Activated T-helper 17 cell treated with anti-CD3 and anti-CD28 coated beads, Interleukin-2, amount 50 U/mL, for 72 hours (primary cell): ENCODE measurements at places on chromosomes 7 and 10.

GRCh38 chr7:11540271-11540761, 291.7 kb downstream of the THSD7A start:
- ATAC-seq, result no peak

DNA sequence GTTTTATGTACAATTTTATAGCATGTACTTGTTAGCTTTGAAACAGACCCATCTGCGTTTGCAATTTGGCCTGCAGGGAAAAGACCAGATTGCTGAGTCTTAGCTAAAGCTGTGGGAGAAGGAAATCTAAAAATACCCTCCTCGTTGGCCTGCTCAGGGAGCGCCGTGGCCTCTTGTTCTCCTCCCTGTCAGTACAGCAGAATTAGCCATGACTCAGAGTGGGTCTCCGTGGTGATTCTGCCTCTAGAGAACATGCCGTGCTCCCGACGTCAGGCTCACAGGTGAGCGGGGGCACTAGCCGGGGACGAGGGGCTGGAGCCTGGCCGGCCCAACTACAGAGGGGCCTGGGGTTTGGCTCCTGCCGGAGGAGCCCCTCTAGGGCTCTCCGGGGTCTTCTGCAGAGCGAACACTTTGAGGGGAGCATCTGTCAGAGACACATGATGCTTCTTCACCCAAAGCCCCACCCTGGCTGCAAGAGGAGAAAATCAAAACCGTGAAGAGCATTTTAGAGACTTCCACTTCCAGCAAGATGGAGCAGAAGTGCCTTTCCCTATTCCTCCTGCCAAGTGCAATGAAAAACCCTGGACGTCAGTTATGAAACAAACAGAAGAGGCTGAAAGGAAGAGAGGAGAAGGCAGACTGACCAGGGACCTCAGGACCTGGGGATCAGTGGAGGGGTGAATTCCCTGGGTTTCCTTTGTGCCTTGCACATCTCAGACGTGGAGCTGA, 98.9 kb downstream of the LHPP start:
- no peak for ATAC-seq

- ATAC-seq, result no peak
Measured at GRCh38 chr7:27111042-27111750, 8.7 kb upstream of the HOXA2 start.

- no peak for ATAC-seq
Measured at GRCh38 chr7:134834689-134835462, 55.4 kb downstream of the CALD1 start.

GRCh38 chr7:150904011-150904909, 51.9 kb downstream of the AOC1 start:
- no peak for ATAC-seq

DNA sequence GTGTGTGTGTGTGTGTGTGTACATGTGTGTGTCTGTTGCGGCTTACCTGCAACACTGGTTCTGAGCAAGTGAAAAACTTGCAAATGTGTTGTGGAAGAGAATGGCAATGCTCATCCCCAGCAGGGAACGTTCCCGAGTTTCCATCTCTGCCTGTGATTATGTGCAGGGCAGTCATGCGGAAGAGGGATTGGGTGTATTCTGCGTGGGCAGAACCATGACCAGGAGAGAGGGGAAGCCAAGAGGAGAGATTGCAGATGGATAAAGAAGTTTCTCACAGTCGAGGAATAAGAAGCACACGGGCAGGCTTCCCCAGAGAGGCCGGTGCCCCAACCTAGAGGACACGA, 99.9 kb downstream of the CTBP2 start:
- ATAC-seq, result no peak

DNA sequence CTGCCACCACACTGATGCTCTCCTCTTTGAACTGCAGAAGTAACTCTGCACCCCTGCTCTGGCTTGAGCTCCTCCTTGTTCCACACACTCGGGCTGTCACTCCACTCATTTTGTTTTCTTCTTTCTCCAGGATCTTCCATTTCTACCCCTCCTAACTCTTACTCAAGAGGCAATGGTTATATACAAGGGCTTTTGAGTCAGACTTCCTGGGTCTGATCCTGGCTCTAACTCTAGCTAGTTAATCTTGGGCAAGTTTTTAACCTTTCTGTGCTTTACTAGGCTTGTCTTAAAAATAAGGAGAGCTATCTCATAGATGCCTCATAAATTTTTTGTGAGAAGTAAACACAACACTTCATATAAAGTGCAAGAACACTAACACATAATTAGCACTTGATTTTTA, 45.3 kb upstream of the GNAI1 start:
- ATAC-seq, result no peak

DNA sequence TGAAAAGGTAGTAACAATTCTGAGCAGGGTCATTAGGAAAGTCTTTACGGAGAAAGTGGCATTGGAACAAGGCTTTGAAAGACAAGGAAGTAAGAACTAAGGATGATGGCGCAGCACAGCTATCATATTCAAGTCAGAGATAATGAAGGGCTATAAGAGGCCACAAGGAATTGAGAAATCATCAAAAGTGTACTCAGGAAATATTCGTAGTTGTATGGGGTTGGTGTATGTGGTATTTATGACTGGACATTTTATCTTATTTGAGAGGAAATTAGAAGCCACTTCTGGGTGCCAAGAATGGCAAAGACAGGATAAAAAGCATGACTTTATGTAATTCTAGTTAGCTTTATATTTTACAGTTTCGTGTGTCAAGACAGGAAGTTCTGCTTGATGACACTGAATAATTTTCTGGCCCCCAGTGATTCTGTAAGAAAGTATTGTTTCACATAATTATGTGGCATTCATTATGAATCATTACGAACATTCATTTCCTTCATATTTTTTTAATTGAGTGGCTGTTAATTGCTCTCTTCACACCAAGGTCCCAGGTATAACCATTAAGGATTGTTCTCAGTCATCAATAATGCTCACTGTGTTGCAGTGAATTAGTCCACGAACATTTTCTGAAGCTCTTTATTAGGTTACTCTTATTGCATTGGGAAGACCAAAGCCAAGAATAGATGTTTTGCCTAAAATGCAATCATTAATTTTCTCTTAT, 244.3 kb downstream of the PHF14 start:
- ATAC-seq, result no peak

- no peak for ATAC-seq
Measured at GRCh38 chr10:130744631-130745030, 566.9 kb downstream of the TCERG1L start.

DNA sequence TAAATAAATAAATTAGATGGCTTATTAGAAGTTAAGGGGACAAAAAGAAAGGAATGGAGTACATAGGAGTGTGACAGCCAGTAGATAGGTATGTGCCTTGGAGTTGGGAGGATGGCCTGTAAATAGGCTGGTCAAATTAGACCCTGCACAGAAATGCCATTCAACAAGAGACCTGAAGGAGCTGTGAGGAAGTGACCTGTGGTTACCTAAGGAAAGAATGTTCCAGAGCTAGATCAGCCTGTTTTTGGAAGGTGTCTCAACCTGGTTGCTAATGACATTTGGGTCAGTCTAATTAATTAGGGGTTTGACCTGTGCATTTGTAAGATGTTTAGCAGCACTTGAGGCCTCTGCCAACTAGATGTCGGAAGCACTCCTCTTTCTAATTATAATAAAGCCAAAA, 315.3 kb upstream of the PLXDC2 start:
- ATAC-seq, result no peak

DNA sequence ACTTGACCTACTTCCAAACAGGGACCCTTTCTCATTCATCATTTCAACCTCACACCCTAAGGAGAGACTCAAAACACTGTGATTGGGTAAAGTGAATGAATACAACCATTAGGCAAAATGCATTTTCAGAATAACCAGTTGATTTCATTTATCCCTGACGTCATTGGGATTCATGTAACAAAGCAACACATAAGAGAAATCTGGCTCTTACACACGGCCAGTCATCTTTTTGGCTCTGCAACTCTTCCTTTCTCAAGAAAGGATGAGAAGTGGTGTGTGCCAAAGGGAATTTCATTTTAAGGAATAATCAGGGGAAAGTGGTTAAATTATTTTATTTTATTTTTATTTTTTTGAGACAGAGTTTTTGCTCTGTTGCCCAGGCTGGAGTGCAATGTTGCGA, 83.1 kb downstream of the CPVL start:
- ATAC-seq, result no peak

DNA sequence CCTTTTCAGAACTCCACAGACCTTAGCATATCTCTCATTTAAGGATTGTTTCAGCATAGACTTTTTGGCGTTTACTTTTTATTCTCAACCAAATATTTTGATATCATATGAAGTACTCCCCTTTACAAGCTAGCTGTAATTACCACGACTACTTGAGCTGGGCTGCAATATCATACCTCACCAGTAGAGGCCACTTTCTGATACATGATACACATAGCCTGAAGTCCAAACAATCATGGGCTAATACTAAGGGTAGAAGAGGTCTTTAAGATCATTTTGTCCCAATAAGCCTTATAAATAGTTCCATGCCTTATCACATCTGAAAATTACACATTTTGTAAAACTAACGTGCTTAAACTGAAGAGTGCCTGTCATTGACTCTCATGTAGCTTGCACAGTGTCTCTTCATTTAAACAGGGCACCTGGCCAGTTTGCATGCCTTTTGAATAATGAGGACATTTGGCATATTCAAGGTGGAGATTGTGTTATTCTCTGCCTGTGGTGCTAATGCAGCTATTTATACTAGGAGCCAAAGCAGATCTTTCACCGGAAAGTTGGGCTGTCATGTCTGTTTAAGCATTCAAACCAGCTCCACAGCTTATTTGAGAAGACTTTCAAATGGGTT, 403.7 kb upstream of the ZMIZ1 start:
- ATAC-seq, result no peak

DNA sequence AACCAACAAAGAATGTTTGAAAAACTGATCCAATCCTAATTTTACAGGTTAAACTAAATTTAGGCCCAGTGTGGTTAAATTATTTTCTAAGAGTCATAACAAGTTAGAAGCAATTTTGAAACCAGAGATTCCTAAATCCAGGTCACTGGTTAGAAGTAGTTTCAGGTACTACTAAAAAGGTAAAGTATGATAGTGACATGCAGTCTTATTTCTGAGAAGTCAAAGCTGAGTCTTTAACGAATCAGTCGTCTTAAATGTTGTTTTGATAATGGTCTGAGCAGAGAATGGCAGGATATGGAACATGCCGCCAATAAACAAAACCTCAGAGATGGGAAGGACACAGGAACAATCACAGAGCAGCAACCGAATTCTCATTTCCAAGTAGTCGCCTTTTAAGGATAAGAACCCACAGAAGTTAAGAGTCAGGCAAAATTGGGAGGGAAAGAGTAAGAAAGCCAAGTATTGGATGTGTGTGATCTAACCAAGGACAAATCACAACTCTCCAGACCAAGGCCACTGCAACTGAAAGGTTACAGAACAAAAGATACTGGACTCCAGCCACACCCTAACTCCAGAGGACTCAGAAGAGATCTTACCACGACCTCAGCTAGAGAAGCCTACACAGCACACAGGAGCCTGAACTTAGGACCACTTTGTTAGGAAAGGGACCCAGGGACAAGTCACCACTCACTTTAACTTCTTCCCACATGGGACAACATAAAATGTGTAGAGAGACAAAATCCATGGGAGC, 19.7 kb downstream of the TMEM243 start:
- peak; percentile 59 for ATAC-seq

GRCh38 chr7:113128031-113128430, 9.7 kb upstream of the SMIM30 start:
- no peak for ATAC-seq

GRCh38 chr7:107080099-107080505, 35.6 kb downstream of the PRKAR2B start:
- ATAC-seq, result no peak

DNA sequence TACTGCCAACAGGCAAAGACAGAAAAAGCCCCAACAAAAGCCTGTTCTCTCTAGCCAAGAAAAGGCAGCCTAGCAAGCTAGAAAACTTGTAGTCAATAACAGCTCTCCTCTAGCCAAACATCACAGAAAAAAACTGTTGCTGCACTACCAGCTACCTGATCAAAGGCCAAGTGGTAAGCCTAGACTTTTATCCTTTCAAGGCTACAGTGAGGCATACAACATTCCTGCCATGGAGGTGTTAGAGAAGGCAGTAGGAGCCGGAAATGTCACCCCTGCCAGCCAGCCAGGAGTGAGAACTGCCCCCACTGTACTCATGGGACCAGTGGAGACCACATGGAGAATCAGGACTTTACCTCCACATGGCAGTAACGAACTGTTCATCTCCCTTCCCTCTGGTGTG, 31.2 kb downstream of the CCDC126 start:
- no peak for ATAC-seq

DNA sequence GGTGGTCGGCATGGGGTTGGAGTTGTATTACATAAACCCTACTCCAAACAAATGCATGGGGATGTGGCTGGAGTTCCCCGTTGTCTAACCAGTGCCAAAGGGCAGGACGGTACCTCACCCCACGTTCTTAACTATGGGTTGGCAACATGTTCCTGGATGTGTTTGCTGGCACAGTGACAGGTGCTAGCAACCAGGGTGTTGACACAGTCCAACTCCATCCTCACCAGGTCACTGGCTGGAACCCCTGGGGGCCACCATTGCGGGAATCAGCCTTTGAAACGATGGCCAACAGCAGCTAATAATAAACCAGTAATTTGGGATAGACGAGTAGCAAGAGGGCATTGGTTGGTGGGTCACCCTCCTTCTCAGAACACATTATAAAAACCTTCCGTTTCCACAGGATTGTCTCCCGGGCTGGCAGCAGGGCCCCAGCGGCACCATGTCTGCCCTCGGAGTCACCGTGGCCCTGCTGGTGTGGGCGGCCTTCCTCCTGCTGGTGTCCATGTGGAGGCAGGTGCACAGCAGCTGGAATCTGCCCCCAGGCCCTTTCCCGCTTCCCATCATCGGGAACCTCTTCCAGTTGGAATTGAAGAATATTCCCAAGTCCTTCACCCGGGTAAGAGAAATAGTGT, at the start of gene CYP2E1:
Gene CYP2E1 (plus strand): TSS at position 407 of the 632 bp plus-strand sequence. CDS start 33 bp downstream, at position 440.
- ATAC-seq, result no peak

GRCh38 chr7:100539436-100540006, 518 bp downstream of the AGFG2 start:
- ATAC-seq, result no peak

GRCh38 chr10:43978936-43979335, 330.3 kb upstream of the ZNF32 start:
- ATAC-seq, result no peak
